ENCODE measurements at places on chromosomes 6 and 20.

DNA sequence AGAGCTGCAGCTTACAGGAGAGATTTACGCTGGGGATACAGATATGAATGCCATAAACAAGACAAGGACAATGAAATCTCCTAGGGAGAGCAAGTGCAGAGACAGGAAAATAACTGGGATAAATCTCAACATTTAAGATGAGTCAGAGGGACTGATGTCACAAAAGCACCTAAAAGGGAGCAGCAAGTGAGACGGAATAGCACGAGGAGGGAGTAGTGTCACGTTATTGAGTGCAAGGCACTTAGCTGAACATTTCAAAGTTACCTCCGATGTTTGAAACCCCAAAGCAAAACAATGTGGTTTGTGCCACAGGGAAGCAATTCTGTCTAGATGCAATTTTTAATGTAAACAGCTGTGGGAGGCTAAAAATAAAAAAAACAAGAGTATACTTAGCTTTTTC lies 1131.7 kb upstream of the EYS start:
- no peak for DNase-seq

GRCh38 chr6:71509191-71510005 lies 220.8 kb downstream of the OGFRL1 start:
- peak; percentile 18 for DNase-seq

GRCh38 chr6:153525998-153526397 lies 394.9 kb upstream of the RGS17 start:
- no peak for DNase-seq

GRCh38 chr20:47358672-47359529 lies 2.4 kb upstream of the ZMYND8 start:
- peak; percentile 79 for DNase-seq

GRCh38 chr6:123771126-123771525 lies 32.5 kb upstream of the NKAIN2 start:
- DNase-seq: no peak

- DNase-seq: no peak
Observed at GRCh38 chr6:143200167-143200770, 139.6 kb downstream of the AIG1 start.

- DNase-seq: no peak
Observed at GRCh38 chr6:105608711-105609374, 206.0 kb upstream of the PREP start.

DNA sequence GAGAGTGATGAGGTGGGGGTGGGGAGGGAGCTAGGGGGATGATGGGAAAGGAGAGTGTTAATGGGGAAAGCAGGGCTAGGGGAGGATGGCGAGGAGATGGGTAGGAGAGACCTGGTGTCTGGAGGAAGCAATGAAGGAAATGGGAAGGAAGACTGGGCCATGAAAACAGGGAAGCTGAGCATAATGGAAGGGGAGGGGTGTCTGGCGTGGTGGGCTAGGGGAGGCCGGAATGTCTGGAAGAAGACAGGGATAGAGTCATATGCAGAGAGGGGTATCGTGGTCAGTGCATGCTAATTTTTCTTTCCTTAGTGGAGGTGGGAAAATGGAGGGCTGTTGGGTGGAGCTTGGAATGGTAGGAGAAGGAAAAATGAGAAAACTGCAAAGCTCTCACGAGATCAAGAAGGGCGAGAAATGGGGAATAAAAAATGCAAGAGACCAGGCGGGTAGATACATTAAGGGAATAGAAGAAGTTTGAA lies 423 bp downstream of the KLHDC3 start:
- DNase-seq: no peak

- DNase-seq: no peak
Observed at GRCh38 chr6:33985947-33986346, 159.9 kb downstream of the GRM4 start.

DNA sequence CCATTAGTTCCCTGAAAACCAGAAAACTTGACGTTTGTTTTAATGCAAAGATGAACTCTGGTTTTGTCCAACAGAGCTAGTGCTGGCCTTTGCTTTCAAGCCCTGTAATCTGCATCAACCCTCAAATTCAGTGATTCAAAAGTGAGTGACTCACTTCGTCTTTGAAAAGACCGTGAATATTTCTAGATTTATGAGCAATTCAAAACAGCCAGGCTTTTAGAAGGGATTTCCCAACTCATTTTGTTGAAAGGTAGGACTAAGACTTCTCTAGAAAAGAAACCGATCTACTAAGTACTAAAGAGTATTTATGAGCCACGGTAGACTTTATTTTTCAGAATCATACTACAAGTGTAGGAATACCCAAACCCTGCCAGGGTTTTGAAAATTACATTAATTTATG lies 121.5 kb downstream of the UST start:
- DNase-seq: no peak

GRCh38 chr6:112033791-112034615 lies 19.9 kb upstream of the CCN6 start:
- no peak for DNase-seq

GRCh38 chr6:119065382-119065781 lies 13.1 kb downstream of the FAM184A start:
- DNase-seq: no peak

DNA sequence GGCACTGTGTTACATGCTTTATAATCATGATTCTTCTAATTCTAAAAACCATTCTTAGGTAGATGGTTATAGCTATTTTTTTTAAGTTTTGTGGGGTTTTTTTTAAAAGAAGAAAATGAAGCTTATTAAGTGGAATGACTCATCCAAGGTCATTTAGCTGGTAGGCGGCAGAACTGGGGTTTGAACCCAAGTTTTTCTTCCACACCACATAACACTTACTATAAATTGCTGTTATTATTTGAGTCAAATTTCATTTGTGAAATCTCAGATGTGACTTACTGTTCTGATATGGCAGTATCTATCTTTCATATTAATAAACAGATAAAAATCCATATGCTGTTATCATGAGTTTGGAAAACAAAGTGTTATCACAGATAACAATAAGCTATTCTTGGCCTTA lies 10.4 kb upstream of the COL10A1 start:
- DNase-seq: no peak

GRCh38 chr20:41306061-41306727 lies 11.3 kb downstream of the ZHX3 start:
- DNase-seq: no peak

DNA sequence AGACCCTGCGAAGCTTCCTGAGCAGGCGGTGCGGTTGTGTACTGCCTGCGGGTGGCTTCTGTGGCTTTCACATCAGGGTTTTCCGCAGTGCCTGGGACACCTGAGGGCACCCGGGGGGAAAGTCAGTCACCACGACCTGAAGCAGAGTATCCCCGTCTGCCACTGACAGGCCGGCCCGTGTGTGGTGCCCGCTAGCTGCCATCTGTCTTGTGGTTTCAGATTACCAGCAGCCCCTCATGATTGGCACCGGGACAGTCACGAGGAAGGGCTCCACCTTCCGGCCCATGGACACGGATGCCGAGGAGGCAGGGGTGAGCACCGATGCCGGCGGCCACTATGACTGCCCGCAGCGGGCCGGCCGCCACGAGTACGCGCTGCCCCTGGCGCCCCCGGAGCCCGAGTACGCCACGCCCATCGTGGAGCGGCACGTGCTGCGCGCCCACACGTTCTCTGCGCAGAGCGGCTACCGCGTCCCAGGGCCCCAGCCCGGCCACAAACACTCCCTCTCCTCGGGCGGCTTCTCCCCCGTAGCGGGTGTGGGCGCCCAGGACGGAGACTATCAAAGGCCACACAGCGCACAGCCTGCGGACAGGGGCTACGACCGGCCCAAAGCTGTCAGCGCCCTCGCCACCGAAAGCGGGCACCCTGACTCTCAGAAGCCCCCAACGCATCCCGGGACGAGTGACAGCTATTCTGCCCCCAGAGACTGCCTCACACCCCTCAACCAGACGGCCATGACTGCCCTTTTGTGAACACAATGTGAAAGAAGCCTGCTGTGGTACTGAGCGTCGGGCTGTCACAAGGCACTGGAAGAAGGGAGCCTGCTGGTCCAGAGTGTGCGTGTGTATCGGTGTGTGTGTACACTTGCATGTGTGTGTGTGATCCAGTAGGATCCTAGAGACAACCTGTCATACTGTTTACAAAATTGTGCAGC lies 54.4 kb downstream of the GOPC start:
- peak; percentile 84 for DNase-seq

GRCh38 chr20:57570920-57571319 lies 10.0 kb downstream of the PCK1 start:
- DNase-seq: no peak

DNA sequence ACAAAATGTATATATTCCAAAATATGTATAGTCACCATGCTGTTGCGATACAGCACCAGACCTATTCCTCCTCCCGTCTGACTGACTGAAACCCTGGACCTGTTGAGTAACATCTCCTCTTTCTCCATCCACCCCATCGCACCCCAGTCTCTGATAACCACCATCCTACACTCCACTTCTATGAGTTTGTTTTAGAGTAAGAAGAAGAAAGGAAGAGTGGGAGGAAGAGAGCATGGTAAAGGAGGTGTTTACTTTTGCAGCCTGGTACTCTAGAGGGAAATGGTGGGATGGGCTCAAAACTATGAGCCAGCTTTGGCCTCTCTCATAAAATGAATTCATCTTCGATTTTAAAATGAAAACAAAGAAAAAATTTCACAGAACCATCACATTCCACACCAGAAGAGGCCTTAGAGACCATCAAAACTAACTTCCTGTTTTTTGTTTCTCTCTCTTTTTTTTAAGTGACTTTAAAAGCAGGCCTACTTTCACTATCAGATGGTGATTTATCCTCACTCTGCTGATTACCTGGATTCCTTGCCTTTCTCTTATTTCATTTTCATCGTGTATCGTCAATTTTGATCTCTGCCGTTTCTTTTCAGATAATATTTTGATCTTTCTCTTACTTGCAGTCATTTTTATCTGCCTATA lies 16.8 kb upstream of the FUCA2 start:
- DNase-seq: no peak

- DNase-seq: no peak
Observed at GRCh38 chr6:39792540-39793450, 619 bp downstream of the DAAM2 start.

DNA sequence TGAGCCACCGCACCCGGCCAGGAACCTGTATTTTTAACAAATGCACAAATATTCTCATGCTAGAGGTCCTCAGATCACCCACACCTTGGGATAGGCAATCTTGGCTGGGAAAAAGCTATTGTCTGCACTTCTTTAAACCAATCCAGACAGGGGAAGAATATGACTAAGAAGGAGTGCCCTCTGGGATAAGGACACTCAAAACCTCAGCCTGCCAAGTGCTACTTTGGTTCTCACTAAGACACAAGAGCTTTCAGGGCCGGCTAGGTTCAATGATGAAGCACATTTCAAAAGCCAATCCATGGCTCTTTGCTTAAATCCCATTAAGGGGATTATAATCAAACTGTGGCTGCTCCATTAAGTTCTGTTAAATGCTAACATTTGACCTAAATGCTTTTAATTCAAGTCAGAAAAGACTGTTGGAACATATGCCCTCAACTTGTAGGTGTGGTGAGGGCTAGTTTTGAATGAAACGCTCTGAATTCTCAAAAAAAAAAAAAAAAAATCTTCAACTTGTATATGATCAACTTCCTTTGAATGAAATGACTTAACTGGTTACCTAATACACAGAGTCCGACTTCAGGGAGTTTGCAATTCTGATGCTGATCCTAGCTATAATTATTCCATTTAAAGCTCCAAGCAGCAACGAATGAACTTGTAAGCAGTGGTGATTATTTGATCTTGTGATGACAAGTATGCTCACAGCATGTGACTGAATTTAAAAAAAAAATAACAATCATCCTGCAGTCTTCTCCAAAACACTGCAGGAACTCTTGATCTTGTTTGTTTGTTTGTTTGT lies 56.6 kb downstream of the SLC23A2 start:
- peak; percentile 94 for DNase-seq

GRCh38 chr6:30325150-30325872 lies 1.4 kb upstream of the TRIM39 start:
- no peak for DNase-seq

DNA sequence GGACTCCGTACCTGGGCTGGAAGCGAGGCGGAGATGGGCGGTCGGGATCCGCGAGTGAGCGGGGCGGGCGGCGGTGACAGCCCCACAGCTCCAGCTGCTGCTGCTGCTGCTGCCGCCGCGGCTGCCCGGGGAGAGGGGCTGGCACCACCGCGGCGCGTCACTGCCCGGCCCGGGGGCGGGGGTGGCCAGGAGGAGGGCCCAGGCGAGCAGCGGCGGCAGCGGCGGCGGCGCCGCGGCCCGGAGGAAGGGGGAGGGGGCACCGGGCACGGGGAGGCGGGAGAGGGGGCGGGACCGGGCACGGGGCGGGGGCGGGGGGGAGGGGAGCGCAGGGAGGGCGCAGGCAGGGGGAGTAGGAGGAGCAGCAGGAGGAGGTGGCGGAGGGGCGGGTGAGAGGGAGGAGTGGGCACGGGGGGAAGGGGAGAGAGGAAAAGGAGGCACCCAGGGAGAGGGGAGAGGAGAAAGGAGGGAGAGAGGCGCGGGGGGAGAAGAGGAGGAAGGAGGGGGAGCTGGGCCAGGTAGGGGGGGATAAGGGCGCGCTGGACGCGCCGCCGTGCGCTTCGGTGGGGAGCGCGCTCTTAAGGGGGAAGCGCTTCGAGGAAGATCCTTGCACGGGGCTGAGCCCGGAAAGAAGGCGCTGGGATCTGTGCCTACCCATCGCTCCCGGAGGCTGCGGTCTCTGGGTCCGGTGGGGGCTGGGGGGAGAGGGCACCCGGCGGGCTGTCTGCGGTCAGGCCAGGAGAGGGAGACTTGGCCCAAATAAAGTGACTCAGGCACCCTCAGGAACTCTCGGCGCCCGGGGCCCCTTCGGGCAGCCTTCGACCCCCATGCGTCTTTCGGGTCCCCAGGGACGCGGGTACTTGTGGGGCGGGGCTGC lies 101.5 kb downstream of the NOL4L start:
- peak; percentile 76 for DNase-seq

DNA sequence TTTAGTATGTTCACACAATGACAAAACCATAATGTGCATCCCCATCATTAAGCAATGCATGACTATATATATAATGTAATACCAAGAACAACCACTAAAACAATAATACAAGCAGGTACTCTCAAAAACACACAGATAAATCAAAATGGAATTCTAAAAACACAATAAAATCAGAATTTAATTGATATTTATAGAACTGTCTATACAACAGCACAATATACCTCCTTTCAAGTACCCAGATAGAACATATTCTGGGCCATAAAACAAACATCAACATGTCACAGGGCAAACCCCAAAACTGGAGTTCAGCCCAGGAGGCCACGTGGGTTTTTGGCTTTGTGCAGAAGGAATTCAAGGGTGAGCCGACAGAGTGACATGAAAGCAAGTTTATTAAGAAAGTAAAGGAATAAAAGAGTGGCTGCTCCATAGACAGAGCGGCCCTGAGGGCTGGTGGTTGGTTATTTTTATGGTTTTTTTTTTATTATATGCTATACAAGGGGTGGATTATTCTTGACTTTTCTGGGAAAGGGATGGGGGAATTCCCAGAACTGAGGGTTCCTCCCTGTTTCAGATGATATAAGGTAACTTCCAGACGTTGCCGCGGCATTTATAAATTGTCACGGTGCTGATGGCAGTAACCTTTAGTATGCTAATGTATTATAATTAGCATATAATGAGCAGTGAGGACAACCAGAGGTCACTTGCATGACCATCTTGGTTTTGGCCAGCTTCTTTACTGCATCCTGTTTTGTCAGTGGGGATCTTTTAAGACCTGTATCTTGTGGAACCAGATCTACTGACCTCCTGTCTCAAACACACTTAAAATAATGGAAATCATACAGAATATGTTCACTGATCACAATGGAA lies 5.6 kb downstream of the RAB23 start:
- no peak for DNase-seq

All from NCI-H524 (cell line).